Effector memory CD8-positive, alpha-beta T cell (primary cell): ENCODE measurements at places on chromosomes 7 and 10.
A peak's percentile ranks its signal among the peaks of the same experiment; 100 is the strongest.

GRCh38 chr10:21702633-21703111 lies 168.6 kb downstream of the MLLT10 start:
- H3K36me3 ChIP-seq = peaks cover 18% of the 10 kb centered on the region
- no peak for DNase-seq
- no peaks in the 10 kb centered on the region for H3K27me3 ChIP-seq
- H3K4me3 ChIP-seq = peak overlapping the region; percentile 22
- peaks cover 29% of the 10 kb centered on the region for H3K4me1 ChIP-seq

GRCh38 chr7:3437467-3437866 lies 136.4 kb downstream of the SDK1 start:
- H3K36me3 ChIP-seq = no peaks in the 10 kb centered on the region
- peaks cover 49% of the 10 kb centered on the region for H3K27me3 ChIP-seq
- DNase-seq = no peak
- no peak overlapping the region for H3K4me3 ChIP-seq
- no peak overlapping the region for H3K27ac ChIP-seq

GRCh38 chr10:18830277-18830676 lies 171.0 kb downstream of the ARL5B start:
- H3K27ac ChIP-seq = no peak overlapping the region
- H3K4me3 ChIP-seq = no peak overlapping the region
- no peaks in the 10 kb centered on the region for H3K36me3 ChIP-seq
- no peaks in the 10 kb centered on the region for H3K27me3 ChIP-seq
- DNase-seq = no peak

DNA sequence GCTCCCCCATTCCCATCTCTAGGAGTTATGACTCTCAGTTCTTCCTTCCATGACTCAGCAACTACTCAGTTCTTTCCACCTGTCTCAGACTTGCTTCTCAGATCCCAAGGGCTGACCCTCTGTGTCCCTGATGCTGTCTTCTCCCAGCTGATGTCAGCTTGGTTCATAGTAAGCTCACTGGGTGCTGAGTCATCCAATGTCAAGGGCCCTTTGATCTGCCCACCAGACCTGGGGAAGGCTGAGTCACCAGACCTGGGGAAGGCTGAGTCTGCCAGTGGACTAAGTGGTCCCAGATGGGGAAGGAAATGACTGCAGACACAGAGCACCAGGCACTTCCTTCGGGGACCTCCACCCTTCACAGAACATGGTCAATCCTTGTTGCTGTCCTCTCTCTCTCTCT lies 76.1 kb upstream of the ZEB1 start:
- H3K27me3 ChIP-seq = peaks cover 14% of the 10 kb centered on the region
- DNase-seq = no peak
- H3K27ac ChIP-seq = no peak overlapping the region
- H3K36me3 ChIP-seq = no peaks in the 10 kb centered on the region
- H3K4me3 ChIP-seq = no peak overlapping the region
- H3K4me1 ChIP-seq = no peaks in the 10 kb centered on the region

DNA sequence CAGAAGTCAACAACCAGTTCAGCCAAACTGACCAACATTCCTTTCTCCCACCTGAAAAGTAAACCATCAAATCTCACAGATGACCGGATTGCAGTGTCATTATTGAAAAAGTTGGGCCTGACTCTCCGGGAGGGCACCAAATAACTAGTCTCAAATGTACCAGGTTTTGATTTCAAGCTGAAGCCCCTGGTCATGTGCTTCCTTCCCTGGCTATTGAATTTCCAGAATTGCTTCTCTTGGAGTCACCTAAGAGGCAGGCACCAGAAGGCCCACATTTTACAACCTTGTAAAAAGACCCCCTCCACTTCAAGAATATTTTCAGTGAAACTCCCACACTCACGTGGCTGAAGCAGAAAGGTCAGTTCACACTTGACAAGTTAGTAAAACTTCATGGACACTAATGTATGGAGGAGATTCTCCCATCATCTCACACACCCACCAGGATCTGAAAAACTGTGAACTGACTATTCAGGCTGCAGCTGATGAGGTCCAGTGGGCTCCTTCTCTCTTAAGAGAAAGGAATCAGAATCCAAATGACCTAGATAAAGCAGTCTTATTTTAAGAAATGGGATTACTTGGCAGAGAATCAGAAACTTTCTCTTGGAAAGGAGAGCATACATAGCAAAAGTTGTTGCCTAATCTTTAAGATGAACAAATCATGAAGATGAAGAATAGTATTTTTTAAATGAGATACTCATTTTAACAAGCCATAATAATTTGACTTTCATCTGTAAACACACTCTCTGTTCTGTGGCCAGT lies 53.6 kb downstream of the DLD start:
- H3K27ac ChIP-seq = no peak overlapping the region
- no peaks in the 10 kb centered on the region for H3K4me1 ChIP-seq
- peaks cover 3% of the 10 kb centered on the region for H3K36me3 ChIP-seq
- H3K27me3 ChIP-seq = peaks cover 12% of the 10 kb centered on the region

- peaks cover 31% of the 10 kb centered on the region for H3K27me3 ChIP-seq
- H3K4me1 ChIP-seq = no peaks in the 10 kb centered on the region
- no peak overlapping the region for H3K4me3 ChIP-seq
- DNase-seq = no peak
These were observed 65.5 kb downstream of the MKX start for GRCh38 chr10:27680006-27680557.

DNA sequence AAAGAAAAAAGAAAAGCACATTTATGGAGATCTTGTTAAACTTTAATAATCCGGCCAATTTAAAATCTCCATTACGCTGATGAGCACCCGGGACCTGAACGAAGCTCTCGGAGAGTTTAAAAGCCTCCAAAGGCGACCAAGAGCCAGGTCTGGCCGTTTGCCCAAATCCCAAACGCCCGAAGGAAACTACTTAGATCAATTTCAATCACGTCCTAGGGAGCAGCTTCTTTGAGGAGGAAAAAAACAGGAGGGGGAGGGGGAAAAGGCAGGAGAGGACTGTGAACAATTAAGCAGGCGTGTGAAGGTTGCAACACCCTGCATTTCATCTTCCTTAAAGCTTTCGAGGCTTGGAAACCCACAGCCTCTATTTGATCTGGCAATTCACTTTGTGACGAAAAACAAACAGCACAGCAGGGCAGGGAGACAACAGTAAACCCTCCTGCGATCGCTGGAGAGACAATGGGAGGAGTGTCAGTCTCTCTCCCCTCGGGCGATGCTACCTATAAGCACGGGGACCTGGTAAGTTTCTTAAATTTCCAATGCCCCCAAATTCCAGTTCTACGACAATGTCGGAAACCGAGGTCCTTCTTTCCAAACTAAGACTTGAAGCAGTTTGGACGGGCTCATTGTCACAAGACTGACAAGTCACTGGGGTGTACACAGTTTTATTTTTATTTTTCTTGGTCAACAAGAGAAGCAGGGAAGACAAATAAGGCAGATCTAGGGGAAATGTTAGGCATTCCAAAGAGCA lies 1.2 kb downstream of the KLF6 start:
- peaks cover 61% of the 10 kb centered on the region for H3K4me1 ChIP-seq
- peaks cover 94% of the 10 kb centered on the region for H3K36me3 ChIP-seq
- peak overlapping the region; percentile 98 for H3K4me3 ChIP-seq
- DNase-seq = peak; percentile 50
- peak overlapping the region; percentile 100 for H3K27ac ChIP-seq

DNA sequence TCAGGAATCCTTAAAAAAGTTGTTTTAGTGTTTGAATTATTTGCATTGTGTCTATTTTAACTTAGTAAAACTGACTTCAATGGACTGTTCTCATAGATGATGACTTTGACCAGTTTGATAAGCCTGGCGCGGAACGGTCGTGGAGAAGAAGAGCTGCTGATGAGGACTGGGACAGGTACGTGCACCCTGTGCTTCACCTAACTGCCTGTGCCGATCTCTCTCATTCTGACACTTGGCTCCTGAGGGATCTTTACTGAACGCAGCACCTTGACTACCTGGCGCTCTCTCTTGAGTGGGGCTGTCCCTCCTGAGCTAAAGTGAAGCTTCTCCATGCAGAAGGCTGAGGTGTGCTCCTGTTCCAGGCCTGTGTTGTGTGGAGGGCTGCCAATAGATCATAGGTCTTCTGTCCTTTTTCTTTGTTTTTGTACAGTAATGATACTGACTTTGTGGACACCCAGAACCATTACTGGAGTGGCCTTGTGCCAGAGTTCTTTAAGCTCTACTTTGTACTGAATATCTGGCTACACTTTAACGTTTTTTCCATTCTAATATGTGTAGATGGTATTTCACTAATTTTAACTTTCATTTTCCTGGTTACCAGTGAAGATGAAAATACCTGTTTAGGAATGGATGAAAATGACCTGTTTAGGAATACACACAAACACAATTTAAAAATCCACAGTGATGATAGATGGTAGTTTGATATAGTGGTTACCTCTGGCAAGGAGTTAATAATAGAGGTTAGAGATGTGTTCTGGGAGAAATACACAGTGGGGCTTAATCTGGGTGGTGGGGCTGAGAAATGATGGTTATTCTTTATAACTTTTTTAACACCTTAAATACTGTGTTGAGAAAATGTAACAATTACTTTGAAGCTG lies 20.9 kb downstream of the RBM33 start:
- H3K36me3 ChIP-seq = peaks cover 30% of the 10 kb centered on the region
- H3K4me3 ChIP-seq = peak overlapping the region; percentile 7
- H3K27me3 ChIP-seq = no peaks in the 10 kb centered on the region
- peak overlapping the region; percentile 49 for H3K27ac ChIP-seq

- DNase-seq = no peak
- peaks cover 6% of the 10 kb centered on the region for H3K36me3 ChIP-seq
- peaks cover 13% of the 10 kb centered on the region for H3K4me1 ChIP-seq
- H3K27me3 ChIP-seq = no peaks in the 10 kb centered on the region
These were observed 29.6 kb downstream of the IDE start for GRCh38 chr10:92544296-92544695.

DNA sequence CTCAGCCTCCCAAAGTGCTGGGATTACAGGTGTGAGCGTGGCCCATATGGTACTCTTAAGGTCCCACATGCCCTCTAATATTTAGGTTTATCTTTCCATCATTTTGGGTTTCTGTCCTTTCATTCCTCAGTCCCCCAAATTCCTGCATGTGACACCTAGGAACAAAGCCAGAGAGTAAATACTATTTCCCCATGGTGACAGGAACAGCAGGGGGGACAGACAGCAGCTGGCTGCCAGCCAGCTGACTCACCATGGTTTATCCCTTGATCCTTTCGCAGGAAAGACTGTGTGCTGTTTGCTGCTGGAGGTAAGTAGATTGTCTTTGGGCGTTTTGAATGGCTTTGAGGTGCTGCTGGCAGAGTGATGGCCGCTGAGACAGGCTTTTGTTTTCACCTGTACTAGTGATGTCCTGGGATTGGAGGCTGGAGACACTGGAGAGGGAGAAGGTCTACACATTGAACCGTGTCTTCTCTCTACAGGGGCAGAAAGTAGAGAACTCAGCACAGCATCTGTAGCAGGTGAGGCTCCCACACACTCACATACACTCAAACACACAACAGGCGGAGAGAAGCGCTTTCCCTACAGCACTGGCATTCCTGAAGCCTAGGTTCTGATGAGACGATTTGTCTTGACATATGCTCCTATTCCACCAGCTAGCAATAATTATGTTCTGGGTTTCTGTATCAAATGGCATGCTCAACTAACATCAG lies 83.7 kb upstream of the EFCAB10 start:
- H3K4me3 ChIP-seq = no peak overlapping the region
- peak overlapping the region; percentile 65 for H3K27ac ChIP-seq
- no peak for DNase-seq
- H3K27me3 ChIP-seq = no peaks in the 10 kb centered on the region

DNA sequence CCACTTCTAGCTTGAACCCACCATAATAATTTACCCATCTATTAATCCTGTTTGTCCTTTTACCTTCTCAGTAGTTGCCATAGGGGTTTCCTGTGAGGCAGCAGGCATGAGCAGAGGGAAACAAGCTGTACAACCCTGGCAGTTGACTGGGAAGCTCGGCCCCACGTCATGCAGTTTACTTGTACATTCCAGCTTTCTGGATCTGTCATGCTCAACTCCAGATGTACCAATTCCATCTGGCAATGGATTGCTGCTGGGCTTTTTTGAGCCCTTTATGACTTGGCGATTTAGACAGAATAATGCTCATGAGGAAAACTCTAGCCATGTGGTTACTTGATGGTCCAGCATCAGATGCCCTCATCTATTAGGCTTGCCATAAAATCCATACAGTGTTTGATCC lies 112.5 kb downstream of the GNAI1 start:
- H3K36me3 ChIP-seq = no peaks in the 10 kb centered on the region
- H3K4me3 ChIP-seq = no peak overlapping the region
- H3K27ac ChIP-seq = no peak overlapping the region
- no peaks in the 10 kb centered on the region for H3K4me1 ChIP-seq

DNA sequence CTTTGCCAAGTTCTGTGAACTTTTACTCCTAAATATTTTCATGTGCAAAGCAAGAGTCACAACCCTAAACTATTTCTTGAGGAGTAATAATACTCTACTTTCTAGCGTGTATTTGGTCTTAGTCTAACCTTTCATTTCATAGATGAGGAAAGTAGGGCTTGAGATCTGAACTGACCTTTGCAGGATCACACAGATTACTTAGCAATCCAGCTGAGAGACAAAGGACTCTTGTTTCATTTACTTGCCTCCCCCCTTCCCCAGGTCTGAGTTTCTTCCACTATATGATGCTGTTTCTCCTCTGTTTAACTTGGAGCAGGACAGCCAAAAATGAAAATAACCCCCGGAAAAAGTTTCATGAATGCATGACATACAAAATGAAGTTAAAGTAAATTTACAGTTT lies 75.3 kb upstream of the PTN start:
- no peak overlapping the region for H3K4me3 ChIP-seq
- no peak overlapping the region for H3K27ac ChIP-seq
- H3K27me3 ChIP-seq = no peaks in the 10 kb centered on the region
- no peaks in the 10 kb centered on the region for H3K36me3 ChIP-seq
- no peak for DNase-seq
- H3K4me1 ChIP-seq = no peaks in the 10 kb centered on the region

DNA sequence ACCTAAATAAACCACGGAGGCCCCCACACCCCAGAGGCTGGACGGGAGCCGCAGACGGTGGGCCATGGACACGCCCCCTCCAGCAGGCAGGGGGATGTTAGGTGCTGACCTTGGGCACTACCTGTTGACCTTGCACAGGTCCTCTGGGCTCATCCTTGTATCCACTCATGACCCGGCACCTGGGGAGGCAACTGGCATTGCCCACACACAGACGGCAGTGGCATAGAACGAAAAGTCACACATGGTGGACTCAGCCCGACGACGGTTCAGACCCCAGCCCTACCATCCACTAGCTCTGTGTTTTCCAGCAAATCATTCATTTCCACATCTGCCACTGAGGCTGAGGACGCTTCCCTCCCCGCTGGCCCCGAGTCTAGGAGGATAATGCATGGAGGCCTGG lies 247.7 kb upstream of the PPP2R2D start:
- H3K4me3 ChIP-seq = no peak overlapping the region
- H3K27me3 ChIP-seq = no peaks in the 10 kb centered on the region
- no peak for DNase-seq

GRCh38 chr10:23363793-23364135 lies 19.2 kb upstream of the C10orf67 start:
- H3K4me3 ChIP-seq = peak overlapping the region; percentile 55
- no peaks in the 10 kb centered on the region for H3K36me3 ChIP-seq
- peaks cover 17% of the 10 kb centered on the region for H3K4me1 ChIP-seq

- peak overlapping the region; percentile 52 for H3K27ac ChIP-seq
- no peak overlapping the region for H3K4me3 ChIP-seq
- H3K36me3 ChIP-seq = peaks cover 5% of the 10 kb centered on the region
These were observed 10.0 kb upstream of the TSPAN14 start for GRCh38 chr10:80444124-80444523.

- no peaks in the 10 kb centered on the region for H3K36me3 ChIP-seq
- no peak overlapping the region for H3K27ac ChIP-seq
- no peak overlapping the region for H3K4me3 ChIP-seq
These were observed 37.7 kb downstream of the CAMK2B start for GRCh38 chr7:44287488-44288380.

GRCh38 chr7:105934572-105935185 lies 28.4 kb upstream of the CDHR3 start:
- peaks cover under 1% of the 10 kb centered on the region for H3K27me3 ChIP-seq
- DNase-seq = no peak
- H3K36me3 ChIP-seq = peaks cover 4% of the 10 kb centered on the region
- no peak overlapping the region for H3K27ac ChIP-seq
